AG09319 (cell line): ENCODE measurements at places on chromosomes 5 and 9.
A peak's percentile ranks its signal among the peaks of the same experiment; 100 is the strongest.

DNA sequence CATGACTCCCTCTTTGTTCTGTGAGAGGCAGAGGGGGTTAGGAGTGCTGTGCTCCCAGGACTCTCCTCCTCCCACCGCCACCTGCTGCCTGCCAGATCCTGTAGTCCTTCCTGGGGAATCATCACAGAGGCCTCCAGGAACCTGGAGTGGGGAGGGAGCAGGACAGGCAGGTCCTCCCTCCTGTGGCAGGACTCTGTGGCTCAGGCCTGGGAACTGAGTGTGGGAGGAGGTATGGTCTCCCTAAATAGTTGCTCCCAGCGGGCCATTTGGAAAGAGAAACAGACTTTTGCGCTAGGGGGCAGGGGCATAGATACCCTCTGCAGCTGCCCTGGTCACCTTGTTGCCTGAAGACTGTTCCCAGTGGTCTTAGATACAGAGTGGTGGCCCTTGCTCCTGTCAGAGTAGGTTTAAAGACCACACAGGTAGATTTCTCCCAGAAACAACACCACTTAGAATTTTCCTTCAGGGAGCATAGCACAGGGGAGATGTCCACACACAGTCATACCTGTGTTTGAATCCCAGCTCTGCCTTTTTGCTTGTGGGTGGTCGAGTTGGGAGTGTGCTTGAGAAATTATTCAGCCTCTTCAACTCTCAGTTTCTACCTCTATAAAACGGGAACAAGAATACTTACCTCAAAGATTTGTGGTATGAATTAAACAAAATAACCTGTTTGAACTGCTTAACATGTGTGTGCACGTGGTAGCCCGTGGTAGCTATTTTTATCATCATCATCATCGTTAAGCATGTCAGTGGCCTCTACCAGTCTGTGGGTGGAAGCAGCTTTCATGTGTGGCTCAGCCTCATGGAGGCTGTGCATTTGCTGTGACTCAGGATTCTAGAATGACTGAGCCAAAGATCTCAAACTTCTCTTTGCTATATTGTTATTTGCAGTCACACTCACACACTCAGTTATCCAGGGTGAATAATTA, 55.8 kb downstream of the SLC22A5 start:
- peak; percentile 23 for DNase-seq

GRCh38 chr9:89364666-89365531, 46.6 kb downstream of the SECISBP2 start:
- no peak for DNase-seq

- no peak for DNase-seq
Observed at GRCh38 chr9:7211657-7212056, 453.9 kb downstream of the KDM4C start.

DNA sequence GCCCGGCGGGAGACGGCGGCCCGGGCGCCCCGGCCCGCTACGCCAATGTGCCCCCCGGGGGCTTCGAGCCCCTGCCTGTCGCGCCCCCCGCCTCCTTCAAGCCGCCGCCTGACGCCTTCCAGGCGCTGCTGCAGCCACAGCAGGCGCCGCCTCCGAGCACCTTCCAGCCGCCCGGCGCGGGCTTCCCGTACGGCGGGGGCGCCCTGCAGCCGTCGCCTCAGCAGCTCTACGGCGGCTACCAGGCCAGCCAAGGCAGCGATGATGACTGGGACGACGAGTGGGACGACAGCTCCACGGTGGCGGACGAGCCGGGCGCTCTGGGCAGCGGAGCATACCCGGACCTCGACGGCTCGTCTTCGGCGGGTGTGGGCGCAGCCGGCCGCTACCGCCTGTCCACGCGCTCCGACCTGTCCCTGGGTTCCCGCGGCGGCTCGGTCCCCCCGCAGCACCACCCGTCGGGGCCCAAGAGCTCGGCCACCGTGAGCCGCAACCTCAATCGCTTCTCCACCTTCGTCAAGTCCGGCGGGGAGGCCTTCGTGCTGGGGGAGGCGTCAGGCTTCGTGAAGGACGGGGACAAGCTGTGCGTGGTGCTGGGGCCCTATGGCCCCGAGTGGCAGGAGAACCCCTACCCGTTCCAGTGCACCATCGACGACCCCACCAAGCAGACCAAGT, 723 bp downstream of the SNX18 start:
- DNase-seq = no peak

DNA sequence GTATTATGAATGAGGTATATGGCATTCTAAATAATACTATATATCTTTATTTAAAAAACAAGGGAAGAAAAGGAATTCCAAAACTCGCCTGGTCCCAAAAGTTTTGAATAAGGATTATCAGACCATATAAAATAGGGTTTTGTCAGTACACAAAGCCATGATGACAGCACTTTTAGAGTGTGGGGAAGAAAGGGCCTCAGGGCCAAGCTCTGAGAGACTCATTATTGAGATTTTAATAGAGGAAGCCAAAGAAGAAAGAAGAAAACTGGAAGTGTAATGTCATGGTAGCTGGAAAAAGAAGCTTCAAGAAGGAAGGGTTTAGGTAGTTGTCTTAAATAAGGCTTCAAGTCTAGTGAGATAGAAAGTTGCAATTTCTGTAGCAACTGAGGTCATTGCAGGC, 53.0 kb downstream of the FCHO2 start:
- no peak for DNase-seq

- no peak for DNase-seq
Observed at GRCh38 chr5:65142511-65143011, 339.2 kb downstream of the ADAMTS6 start.

GRCh38 chr9:104580562-104580961, 11.6 kb downstream of the OR13C8 start:
- DNase-seq = no peak

- DNase-seq = no peak
Observed at GRCh38 chr5:38808666-38809343, 37.0 kb upstream of the OSMR start.

DNA sequence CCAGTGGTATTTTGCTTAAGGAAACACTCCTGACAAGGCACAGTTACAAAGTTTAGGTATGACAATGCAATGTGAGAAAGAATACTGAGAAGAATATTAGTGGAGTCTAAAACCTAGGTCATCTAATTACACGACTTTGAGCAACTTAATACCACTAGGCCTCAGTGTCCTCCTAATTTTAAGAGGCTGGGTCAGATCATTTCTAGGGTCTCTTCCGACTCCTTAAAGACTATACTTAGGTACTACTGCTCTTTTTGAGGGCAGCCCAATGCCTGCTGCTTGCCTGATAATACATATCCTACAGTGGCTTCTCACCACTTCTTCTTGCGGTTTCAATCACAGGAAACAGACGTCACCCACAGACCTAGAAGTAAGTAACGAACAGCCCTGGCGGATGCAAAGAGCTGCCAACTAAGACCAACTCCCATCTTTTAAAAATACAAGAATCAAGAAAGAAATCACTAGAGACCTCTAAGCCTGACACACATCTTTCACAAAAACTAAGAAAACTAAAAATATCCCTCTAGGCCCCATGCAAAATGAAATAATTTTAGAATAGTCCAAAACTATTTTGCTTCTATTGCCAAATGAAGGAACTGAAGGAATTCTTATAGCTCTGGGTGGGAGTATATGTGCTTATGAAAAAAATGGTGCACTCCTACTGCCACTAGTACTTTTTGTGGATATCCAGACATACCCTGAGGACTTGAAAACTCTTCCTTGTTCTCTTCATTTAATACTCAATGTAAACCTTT, 13.1 kb downstream of the DIAPH1 start:
- no peak for DNase-seq

GRCh38 chr5:31182136-31182535, 11.3 kb upstream of the CDH6 start:
- no peak for DNase-seq

- DNase-seq = no peak
Observed at GRCh38 chr9:111454751-111455150, 29.4 kb downstream of the ECPAS start.

DNA sequence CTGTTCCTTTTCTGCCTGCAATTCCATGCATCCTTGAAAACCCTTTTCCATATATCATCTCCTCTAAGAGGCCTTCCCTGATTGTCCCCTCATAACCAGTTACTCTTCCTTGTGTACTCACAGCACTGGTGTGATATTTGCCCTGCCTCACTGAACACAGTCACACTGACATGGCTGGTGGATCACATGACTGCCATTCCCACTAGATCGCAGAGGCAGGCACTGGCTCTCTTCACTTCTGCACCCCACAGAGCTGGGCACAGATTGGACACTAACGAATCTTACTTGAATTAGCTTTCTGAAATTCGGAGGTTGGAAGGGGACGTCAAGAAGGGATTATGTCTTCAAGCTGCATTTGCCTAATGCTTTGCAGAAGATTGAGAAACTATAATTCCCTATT, 208.0 kb downstream of the PAPPA start:
- DNase-seq = no peak

DNA sequence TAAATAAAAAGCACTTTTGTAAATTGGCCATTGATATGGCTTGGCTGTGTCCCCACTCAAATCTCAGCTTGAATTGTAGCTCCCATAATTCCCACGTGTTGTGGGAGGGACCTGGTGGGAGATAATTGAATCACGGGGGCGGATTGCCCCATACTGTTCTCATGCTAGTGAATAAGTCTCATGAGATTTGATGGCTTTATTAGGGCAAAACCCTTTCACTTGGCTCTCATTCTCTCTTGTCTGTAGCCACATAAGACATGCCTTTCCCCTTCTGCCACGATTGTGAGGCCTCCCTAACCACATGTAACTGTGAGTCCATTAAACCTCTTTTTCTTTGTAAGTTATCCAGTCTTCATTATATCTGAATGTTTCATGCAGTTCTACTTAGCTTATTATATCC, 153.2 kb downstream of the TARS1 start:
- DNase-seq = no peak

GRCh38 chr5:7745882-7746610, 104.9 kb downstream of the CFAP90 start:
- peak; percentile 38 for DNase-seq

DNA sequence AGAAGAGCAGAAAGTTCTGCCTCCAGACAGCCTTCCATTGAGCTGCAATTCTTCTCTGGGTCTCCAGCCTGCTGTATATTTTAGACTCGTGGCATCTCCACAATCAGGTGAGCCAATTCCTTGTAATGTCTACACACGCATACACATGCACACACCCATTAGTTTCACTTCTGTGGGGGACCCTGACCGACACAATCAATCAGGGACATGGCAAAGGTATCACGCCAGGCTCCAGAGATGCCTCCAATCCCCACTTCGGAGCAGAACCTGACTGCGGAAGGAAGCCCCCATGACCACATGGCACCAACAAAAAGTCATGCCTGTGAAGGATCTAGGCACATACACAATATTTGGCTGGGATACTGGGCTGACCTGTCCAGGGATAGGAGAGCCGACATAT, 21.4 kb downstream of the SEMA4D start:
- no peak for DNase-seq

DNA sequence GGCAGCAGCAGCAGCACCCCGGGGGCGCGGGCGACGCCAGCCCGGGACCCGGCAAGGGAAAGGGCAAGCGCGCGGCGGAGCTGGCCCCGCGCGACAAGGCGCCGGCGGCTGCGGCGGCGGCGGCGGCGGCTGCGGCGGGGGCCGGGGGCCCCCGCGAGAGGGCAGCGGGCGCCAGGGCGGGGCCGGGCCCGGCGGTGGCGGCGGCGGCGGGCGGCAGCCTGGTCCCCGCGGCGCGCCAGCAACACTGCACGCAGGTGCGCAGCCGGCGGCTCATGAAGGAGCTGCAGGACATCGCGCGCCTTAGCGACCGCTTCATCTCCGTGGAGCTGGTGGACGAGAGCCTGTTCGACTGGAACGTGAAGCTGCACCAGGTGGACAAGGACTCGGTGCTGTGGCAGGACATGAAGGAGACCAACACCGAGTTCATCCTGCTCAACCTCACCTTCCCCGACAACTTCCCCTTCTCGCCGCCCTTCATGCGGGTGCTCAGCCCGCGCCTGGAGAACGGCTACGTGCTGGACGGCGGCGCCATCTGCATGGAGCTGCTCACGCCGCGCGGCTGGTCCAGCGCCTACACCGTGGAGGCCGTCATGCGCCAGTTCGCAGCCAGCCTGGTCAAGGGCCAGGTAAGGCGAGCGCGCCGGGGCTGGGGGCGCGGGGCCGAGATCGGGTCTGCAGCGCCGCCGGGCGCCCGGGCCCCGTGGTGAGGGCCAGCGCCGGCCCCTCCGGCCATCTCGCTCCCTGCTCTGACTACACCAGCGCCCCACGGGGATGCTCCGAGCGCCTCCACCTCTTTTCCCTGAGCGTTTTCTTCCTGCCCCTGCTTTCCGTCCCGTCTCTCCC, at the start of gene UBE2QL1:
Gene UBE2QL1, plus strand, starts transcription at position 238 of the 843 bp plus-strand sequence. Its CDS starts 35 bp downstream, at position 273.
- DNase-seq = no peak

GRCh38 chr9:74907085-74907484, 19.4 kb upstream of the TRPM6 start:
- no peak for DNase-seq

- peak; percentile 29 for DNase-seq
Observed at GRCh38 chr5:134466241-134467069, 54.8 kb upstream of the CDKN2AIPNL start.

DNA sequence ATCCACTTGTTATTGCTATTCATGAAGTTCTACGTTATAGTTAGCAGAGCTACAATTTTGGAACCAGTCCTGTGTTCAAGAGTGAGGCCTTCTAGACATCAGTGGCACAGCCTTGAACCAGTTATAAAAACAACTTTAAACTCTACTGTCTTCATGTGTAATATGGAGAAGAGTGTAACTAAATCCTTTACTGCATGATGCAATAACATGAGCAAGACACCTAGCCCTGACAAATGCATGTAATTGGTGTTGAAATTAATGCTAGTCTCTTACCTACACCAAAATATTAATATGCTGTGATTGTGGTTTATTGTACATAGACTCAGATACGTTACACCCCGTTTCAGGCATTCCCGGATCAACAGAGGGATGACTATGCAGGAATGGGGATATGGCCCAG, 654.6 kb downstream of the IRX1 start:
- DNase-seq = no peak

DNA sequence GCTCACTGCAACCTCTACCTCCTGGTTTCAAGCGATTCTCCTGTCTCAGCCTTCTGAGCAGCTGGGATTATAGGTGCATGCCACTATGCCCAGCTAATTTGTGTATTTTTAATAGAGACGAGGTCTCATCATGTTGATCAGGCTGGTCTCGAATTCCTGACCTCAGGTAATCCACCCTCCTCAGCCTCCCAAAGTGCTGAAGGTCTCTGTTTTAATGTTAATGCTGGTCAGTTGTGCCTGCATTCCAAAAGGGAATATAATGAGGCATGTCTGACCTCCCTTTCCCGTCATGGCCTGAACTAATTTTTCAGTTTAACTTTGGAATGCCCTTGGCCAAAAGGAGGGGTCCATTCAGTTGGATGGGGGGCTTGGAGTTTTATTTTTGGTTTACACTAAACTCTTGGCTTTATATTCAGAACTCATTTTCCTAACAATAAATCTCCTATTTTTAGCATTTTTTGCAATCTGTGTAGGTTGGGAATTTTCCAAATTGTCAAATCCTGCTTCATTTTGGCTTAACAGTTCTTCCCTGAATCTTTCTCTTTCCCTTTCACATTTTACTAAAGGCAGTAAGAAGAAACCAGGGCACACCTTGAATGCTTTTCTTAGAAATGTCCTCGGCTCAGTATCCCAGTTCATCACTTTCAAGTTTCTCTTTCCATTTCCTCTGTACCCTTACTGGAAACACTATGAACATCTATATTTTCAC, 1175.5 kb downstream of the MAT2B start:
- DNase-seq = no peak
